CD4-positive, alpha-beta T cell (primary cell): ENCODE measurements at places on chromosomes 2 and 18. TPM values are rescaled to one million over a fixed set of nuclear protein-coding genes. Genes with fewer than 3 reads are reported as not detected.

Gene TSN
- 49.1 TPM for total RNA-seq

Gene SULT6B1
- total RNA-seq = not detected

Gene GALR1
- total RNA-seq = not detected

Gene VWC2L
- not detected for total RNA-seq

Gene DNAJC5G
- not detected for total RNA-seq

Gene ACADL
- not detected for total RNA-seq

Gene IGFBP5
- total RNA-seq = not detected

Gene GCG
- total RNA-seq = not detected

Gene KHK
- 4.7 TPM for total RNA-seq

Gene ICOS
- total RNA-seq = 98.1 TPM

Gene FASTKD1
- total RNA-seq = 7.2 TPM

Gene PAX8
- total RNA-seq = 0.52 TPM

Gene FAM110C
- total RNA-seq = 0.16 TPM

Gene NABP1
- total RNA-seq = 32.0 TPM

Gene CAPG
- total RNA-seq = 21.7 TPM
